ENCODE measurements at places on chromosomes 7 and 10.

DNA sequence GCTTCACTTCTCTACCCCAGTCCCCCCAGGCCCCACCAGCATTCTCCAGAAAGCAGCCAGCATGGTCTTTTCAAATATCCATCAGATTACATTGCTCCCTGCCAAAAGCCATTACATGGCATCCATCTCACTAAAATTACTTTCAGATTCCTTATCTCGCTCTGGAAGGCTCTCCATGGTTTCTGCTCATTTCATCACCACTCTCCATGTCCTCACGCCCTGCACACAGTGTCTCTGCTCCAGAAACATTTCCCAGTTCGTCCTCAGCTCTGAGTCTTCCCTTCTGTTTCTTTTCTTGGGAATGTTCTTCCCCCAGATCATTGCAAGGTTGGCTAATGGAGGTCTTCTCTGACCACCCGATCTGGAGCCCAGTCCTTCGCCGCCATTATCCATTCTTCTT is 499.1 kb downstream of the KCNMA1 start:
- DNase-seq: no peak

DNA sequence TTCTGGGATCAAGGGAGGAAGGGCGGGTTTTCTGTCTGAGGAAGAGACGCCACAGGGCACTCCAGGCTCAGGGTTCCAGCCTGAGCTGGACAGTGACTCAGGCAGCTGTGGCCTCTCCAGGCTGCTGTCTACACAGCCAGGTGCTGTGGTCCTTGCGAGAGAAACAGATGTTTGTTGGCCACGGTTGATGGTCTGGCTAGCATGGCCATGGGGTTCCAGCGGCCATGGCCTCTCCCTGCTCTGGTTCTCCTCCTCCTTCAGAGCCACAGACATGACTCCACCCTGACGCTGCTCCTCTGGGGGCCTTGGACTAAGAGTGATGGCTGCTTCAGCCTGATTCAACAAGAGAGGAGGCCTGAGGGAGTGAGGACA is 75.9 kb downstream of the AFAP1L2 start:
- no peak for DNase-seq

DNA sequence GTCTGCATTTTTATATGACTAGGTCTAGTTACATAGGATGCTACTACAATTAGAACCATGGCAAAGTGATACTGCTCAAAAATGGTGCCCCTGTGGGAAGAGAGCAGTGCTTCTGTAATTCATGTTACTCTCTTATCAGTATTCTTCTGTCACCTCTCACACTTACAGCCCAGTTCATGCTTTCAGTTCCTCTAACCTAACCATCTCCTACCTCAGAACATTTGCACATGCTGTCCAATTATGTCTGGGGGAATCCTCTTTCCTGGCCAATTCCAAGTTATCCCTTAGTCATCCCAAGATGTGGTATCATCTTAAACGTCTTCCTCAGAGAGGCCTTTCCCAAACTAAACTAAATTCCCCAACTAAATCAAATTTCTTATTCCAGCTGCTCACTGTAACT is 190.2 kb downstream of the RELN start:
- DNase-seq: no peak

- DNase-seq: no peak
Measured at GRCh38 chr10:49651917-49652316, 27.5 kb upstream of the C10orf53 start.

DNA sequence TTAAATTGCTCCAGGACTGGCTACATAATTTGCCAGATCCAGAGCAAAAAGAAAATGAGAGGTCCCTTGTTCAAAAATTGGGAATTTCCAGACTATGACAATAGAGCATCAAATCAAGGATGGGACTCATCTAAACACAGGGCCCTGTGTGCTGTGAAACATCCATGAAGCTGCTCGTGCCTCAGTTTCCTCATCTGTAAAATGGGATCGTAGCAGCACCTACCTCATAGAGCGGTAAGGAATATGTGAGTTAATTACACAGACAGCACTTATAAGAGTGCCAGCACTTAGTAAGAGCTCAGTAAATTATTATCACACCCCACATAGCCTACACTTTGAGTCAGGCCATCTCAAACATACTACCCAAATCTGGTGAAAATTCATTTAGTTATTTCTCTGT is 135.9 kb upstream of the RHEB start:
- no peak for DNase-seq
